MCF 10A (cell line): ENCODE measurements at places on chromosomes 6 and 20. TPM values are rescaled to one million over a fixed set of nuclear protein-coding genes. Genes with fewer than 3 reads are reported as not detected.

Gene TINAG
- not detected in 2 replicates for total RNA-seq

Gene CLDN20
- total RNA-seq: not detected in 2 replicates

Gene LY6G5B
- 14.4 and 16.0 TPM in 2 replicates for total RNA-seq

Gene SIRPB1
- 1.4 and 2.4 TPM in 2 replicates for total RNA-seq

Gene SYNDIG1
- not detected in 2 replicates for total RNA-seq

Gene CST9
- total RNA-seq: not detected in 2 replicates

Gene SLPI
- 273 and 284 TPM in 2 replicates for total RNA-seq

Gene C20orf202
- not detected in 2 replicates for total RNA-seq

Gene SYNCRIP
- 126 and 161 TPM in 2 replicates for total RNA-seq

Gene OPRM1
- not detected in 2 replicates for total RNA-seq

Gene ENPP3
- not detected in 2 replicates for total RNA-seq

Gene OOEP
- not detected in 2 replicates for total RNA-seq

Gene C6orf52
- 5.0 and 6.5 TPM in 2 replicates for total RNA-seq

Gene NINL
- 1.2 and 1.3 TPM in 2 replicates for total RNA-seq

Gene SLC17A3
- not detected in 2 replicates for total RNA-seq

Gene VSX1
- total RNA-seq: not detected in 2 replicates

Gene HLA-DPA1
- not detected in 2 replicates for total RNA-seq

Gene OPN5
- not detected in 2 replicates for total RNA-seq

Gene DCDC2
- 0.52 TPM in 1 of 2 replicates, not detected in the other for total RNA-seq

Gene SMLR1
- total RNA-seq: not detected in 2 replicates

Gene TTK
- 11.9 and 19.1 TPM in 2 replicates for total RNA-seq

Gene ENPP1
- total RNA-seq: 1.4 and 2.8 TPM in 2 replicates

Gene VGLL2
- not detected in 2 replicates for total RNA-seq

Gene LRRC73
- 0.37 and 1.2 TPM in 2 replicates for total RNA-seq

Gene CALHM5
- total RNA-seq: not detected in 2 replicates

Gene NOP56
- 228 and 340 TPM in 2 replicates for total RNA-seq

Gene TTLL9
- total RNA-seq: 0.19 TPM in 1 of 2 replicates, not detected in the other

Gene CCDC170
- not detected in 2 replicates for total RNA-seq

Gene KHDC1L
- not detected in 2 replicates for total RNA-seq

Gene SLC22A16
- not detected in 2 replicates for total RNA-seq

Gene NMBR
- not detected in 2 replicates for total RNA-seq
